ENCODE measurements at places on chromosomes 7 and 10. TPM values are rescaled to one million over a fixed set of nuclear protein-coding genes. Genes with fewer than 3 reads are reported as not detected.
A peak's percentile ranks its signal among the peaks of the same experiment; 100 is the strongest.

- DNase-seq, result no peak
Observed at GRCh38 chr10:51066231-51066630, 8.1 kb upstream of the PRKG1 start.

Gene SAMD9
- total RNA-seq, result 10.3 TPM

Gene PRSS37
- total RNA-seq, result not detected

DNA sequence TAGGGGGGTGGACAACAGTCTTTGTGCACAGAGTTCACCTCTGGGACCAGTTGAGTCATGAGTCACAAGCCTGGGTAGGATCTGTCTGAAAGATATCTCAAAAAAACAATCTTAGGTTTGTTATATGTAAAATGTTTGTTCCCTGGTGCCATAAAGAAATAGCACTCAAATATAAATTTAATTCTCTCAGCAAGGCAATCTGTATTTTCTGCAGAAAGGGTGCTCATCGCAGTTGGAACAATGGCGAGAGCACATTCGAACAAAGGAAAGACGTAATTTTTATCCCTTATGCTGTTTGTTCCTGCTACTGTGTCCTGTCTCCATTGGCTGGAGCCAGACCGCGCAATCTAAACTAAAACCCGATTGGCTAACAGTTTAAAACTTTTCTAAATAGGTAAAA is 63.7 kb downstream of the GALNT11 start:
- no peak for DNase-seq

DNA sequence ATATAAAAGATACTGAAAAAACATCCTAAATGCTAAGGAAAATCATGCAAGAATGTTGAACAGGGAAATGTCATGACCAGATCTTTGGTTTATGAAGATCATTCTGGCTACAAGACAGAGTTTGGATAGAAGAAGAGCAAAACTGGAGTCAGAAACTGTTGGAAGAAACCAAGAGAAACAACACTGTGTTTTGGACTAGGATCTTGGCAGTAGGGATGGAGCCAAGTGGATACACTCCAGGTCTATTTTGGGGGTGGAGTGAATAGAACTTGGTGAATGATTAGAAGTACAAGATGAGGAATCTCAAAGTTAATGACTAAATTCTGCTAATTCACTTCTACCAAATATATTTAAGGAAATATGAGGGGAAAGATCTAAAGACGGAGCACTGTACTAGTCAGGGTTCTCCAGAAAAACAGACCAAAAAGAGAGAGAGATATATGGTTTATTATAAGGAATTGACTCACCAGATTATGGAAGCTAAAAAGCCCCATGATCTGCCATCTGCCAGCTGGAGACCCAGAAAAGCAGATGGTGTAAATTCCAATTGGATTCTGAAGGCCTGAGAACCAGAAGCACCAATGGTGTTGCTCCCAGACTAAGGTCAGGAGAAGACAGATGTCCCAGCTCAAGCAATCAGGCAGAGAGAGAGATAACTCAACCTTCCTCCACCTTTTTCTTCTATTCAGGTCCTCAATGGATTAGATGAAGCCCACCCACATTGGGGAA is 254.9 kb downstream of the TRIL start:
- no peak for DNase-seq

DNA sequence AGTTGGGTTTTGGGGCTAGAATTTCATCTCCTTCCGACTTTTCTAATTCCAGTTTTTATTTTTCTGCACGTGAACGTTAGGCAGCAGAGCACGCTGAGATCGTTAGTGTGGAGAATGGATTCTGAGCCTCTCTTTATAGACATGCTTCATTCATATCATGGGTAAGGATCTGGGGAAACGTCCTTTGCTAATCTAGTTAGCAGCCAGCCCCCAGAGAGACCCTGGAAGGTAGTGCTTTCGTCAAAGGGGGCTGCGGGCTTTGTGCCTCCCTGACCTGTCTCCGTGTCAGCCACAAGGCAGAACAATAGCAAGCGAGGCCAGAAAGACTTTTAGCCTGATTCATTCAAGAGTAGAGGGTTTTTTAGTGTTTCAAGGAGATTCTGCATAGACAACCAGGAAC is 196.3 kb upstream of the KLF6 start:
- DNase-seq, result no peak

- DNase-seq, result no peak
Observed at GRCh38 chr7:137484326-137484725, 140.8 kb upstream of the PTN start.

Gene ARMS2
- total RNA-seq, result not detected

- DNase-seq, result no peak
Observed at GRCh38 chr10:66307826-66308225, 618.0 kb upstream of the LRRTM3 start.

DNA sequence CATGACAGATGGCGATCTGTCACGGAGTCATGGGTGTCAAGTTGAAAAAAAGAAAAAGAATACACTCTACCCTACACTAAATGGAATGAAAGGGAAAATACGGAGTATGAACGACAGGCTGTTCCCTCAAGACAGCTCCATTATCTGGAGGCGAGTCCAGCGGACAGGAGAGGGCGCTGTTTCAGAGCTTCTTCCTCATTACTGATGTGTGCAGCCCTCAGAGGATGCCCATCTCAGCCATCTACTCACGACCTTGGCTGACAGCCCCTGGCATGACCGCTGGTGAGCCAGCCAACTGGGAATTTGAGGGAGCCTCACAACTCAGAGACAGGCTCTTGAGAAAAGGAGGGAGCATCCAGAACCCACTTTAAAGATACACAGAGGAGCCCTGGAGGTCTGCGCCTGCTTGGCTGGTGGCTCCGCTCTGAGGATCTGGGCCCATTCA is 49.6 kb upstream of the SMNDC1 start:
- DNase-seq, result peak; percentile 93

DNA sequence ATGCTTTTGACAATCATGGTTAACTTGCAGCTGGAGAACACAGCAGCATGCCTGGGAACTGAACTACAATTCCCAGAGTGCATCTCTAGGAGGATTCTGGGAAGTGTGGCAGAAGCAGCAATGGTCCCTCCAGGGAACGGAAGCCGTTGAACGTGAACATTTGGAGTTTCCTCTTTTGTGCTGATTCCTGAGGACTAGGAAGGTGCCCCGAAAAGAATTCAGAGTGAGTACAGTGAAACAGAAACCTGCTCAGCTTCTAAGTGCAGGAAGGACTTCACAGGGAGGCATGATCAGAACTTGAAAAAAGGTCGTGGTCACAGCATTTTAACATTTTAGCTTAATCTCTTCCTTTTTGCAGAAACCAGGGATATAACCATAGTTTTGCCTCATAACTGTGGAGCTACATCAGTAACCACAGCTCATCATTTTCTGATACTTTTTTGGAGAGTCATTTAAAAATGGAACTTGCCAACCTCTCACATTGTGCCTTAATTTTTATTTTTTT is at the start of gene NUDT13:
Gene NUDT13, plus strand, starts transcription at position 111 of the 505 bp plus-strand sequence. CDS start 3,911 bp downstream, outside the sequence.
- DNase-seq, result no peak
